Skin of body (tissue), 3 donors: ENCODE measurements at places on chromosomes 16 and 17. TPM values are rescaled to one million over a fixed set of nuclear protein-coding genes. Genes with fewer than 3 reads are reported as not detected.

USH1G gene
- total RNA-seq, result 1.1 TPM

CPHXL2 gene
- total RNA-seq, result not detected

DNA sequence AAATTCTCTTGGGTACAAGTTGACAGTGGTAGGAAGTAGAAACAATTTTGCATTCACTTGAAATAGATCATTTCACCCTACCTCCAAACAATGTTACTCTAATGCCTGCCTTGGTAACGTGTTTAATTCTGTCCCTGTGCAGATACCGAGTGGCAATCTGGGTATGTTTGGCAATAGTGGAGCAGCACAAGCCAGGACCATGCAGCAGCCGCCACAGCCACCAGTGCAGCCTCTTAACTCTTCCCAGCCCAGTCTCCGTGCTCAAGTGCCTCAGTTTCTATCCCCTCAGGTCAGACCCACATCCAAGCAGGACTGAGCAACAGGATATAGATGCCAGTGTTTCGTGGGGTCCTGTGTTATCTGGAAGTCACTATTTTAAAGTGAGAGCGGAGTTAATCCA is 49.3 kb downstream of the TMC6 start:
- no peak for DNase-seq

DNA sequence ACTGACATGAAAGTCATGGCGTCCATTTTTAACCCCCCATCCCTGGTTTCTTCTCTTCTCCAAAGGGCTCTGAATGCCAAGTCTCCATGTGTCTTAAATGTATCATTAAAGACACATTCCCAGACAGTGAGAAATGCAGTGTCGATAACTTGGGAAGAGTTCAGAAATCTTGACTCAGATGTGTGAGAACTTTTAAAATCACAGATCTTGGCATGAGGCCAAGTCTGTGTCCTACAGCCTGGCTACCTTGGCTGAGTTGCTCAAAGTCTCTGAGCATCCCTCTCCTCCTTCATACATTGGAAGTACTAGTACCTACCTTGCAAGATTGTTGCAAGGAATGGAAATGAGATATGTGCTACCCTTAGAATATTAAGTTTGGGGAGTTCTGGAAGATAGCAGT is 1046.5 kb upstream of the RBFOX1 start:
- DNase-seq, result no peak

- DNase-seq, result no peak
Measured at GRCh38 chr17:44608727-44609435, 47.4 kb upstream of the MEIOC start.

DNA sequence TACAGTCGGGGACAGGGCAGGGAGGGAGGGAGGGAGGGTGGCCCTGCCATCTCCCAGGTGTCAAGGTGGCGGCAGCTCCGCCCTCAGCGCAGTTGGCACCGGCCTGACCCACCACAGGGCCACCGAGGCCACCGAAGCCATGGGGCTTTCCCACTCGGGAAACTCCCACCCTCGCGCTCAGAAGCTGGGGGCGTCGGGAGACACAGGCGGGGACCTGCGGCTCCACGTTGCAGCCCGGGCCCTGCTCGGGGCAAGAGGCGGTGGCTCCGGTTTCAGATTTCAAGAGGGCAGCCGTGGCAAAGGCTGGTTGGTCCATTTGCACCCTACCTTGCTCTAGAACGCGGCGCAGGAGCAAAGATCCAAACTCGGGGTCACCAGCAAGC is 544 bp downstream of the CYB561 start:
- no peak for DNase-seq

- no peak for DNase-seq
Measured at GRCh38 chr16:88793251-88793954, 8.4 kb upstream of the PIEZO1 start.

- DNase-seq, result no peak
Measured at GRCh38 chr16:28166394-28167208, 45.2 kb downstream of the XPO6 start.

GRCh38 chr16:55057866-55058265 is 127.2 kb downstream of the IRX5 start:
- no peak for DNase-seq

- no peak for DNase-seq
Measured at GRCh38 chr17:73924909-73925186, 278.6 kb upstream of the RPL38 start.

- no peak for DNase-seq
Measured at GRCh38 chr17:50659179-50659578, 24.5 kb downstream of the ABCC3 start.

DNA sequence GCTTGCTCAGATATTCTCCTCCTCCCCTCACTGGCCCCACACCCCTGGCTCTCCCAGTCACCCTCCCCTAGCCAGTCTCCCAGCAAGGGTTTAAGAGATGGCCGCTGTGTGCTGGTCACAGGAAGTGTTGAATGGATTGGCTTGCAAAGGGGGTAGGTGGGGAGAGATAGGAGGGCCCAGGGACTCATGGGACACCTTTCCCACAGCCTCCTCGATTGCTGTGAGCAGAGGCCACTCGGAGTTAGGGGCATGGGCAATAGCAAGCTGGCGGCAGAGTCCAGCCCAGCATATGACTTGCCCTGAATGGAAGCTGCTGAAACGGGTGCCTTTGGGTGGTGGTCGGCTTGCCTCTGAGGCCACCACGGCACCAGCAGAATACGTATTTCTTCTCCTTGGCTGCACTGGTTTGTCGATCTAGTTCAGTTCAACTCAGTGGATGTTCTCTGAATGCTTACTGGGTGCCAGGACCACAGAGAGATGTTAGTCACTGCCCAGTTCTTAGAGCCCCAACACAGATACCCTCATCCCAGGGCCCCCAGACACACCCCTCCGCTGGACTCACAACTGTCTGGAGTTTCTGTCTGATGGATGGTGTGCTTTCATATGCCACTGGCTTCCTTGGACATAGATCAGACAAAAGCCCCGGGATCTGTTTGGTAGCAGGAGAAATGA is 6.0 kb downstream of the WFIKKN2 start:
- DNase-seq, result no peak
